ENCODE measurements at places on chromosomes 2 and 18.

- no peak for DNase-seq
Observed at GRCh38 chr2:16538707-16539106, 126.9 kb downstream of the CYRIA start.

DNA sequence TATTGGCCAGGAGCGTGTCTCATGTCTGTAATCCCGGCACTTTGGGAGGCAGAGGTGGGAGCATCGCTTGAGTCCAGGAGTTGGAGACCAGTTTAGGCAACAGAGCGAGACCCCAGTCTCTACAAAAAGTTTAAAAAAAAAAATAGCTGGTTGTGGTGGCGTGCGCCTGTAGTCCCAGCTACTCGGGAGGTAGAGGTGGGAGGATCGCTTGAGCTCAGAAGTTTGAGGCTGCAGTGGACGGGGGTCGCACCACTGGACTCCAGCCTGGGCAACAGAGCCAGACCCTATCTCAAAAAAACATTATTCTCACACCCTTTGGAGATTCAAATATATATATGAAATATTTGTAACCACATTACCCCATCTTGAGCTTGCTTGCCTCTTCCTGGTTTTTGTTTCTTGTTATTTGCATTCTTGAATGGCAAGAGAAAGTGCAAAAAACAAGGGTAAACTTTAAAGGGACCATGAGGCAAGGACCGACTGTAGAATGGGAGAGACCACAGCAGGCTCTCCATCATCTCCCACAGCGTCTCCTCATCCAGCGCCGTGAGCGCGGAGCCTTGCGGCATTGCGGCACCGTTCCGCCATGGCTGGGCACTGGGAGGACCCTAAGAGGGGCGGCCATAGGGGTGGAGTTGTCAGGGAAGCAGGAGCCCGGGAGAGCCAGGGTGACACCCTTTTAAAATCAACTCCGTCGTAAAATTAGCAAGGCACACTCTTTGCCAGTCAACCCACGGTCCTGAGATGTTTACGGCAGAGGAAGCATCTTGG is 1.4 kb downstream of the ELP2 start:
- DNase-seq, result no peak

GRCh38 chr2:60366135-60366712 is 187.2 kb downstream of the BCL11A start:
- no peak for DNase-seq

DNA sequence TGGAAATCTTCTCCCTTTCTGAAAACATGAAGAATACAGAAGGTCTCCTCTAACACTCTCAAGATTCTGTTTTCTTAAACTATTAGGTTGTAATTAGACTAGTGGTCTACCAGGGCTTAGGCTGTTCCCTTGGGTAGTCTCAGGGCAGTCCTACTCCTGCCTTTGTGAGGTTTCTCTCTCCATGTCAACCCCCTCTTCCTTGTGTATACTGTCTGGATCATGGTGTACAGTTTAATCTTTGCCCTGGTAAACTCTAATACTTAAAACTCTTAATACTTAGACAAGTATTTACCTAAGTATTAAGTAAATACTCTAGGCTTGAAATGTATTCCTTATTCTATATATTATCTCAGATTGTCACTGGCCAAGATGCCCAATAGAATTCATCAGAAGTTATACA is 480.3 kb upstream of the TNP1 start:
- DNase-seq, result no peak

GRCh38 chr2:156649596-156649995 is 213.4 kb downstream of the GPD2 start:
- no peak for DNase-seq

- no peak for DNase-seq
Observed at GRCh38 chr2:15893689-15894480, 46.5 kb upstream of the MYCN start.

- no peak for DNase-seq
Observed at GRCh38 chr18:34844732-34845459, 134.8 kb downstream of the DTNA start.

- DNase-seq, result no peak
Observed at GRCh38 chr2:238700117-238700457, 147.8 kb upstream of the TWIST2 start.

DNA sequence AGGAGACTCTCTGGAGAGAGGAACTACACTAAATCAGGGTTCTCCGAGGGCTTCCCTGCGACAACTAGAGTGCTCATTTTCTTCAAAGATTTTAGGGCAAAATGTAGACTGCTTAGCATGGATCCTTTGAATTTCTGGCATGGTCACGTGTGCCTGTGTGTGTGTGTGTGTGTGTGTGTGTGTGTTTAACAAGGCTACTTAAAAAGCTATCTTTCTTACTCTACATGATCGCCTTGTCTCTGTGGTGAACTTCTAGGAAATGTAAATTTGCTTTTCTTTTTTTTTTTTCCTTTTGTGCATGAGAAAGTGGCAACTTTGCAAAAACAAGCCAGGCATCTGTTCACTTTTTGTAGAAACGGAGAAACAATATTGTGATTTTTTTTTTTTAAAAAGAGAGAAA is 43.9 kb downstream of the SOX11 start:
- no peak for DNase-seq

DNA sequence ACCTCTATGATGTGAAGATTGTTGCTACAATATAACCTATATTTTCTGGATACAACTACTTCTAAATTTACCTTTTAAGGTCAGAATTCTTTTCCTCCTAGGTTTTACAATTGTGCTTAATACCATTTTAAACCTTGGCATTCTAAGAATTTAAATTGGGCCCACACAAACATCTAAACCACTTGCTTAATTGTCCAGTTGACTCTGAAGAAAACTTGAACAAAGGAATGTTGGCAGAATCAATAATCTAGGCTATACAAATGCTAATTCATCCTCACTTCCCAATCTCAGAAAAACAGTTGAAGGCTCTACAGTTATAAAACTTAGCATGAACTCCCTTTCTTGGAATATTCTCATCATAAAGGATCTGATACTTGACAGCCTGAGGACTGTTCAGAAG is 84.3 kb downstream of the RPRM start:
- no peak for DNase-seq
